ENCODE measurements at places on chromosomes 7 and 10.

GRCh38 chr10:2986391-2986801, 81.0 kb upstream of the PFKP start:
- DNase-seq: no peak

- DNase-seq: no peak
Measured at GRCh38 chr10:47305566-47305965, 5.6 kb downstream of the GDF10 start.

- DNase-seq: no peak
Measured at GRCh38 chr10:114623661-114624294, 34.3 kb downstream of the ABLIM1 start.

DNA sequence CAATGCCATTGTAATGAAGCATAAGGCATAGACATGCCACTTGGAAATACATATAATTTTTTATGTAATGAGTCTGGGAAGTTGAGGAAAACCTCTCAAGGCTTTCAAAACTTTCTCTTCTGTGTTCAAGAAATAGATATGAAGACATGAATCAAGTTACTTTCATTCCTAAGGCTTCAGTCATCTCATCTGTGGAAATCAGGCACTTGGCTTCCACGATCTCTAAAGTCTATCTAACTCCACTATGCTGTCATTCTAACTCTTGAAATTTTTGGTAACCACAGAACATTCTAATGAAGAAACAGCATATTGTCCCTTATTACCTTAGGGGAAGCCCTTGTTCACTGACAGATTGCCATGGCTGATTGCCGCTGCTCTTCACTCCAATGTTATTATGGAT, 242.6 kb downstream of the CNTNAP2 start:
- no peak for DNase-seq

DNA sequence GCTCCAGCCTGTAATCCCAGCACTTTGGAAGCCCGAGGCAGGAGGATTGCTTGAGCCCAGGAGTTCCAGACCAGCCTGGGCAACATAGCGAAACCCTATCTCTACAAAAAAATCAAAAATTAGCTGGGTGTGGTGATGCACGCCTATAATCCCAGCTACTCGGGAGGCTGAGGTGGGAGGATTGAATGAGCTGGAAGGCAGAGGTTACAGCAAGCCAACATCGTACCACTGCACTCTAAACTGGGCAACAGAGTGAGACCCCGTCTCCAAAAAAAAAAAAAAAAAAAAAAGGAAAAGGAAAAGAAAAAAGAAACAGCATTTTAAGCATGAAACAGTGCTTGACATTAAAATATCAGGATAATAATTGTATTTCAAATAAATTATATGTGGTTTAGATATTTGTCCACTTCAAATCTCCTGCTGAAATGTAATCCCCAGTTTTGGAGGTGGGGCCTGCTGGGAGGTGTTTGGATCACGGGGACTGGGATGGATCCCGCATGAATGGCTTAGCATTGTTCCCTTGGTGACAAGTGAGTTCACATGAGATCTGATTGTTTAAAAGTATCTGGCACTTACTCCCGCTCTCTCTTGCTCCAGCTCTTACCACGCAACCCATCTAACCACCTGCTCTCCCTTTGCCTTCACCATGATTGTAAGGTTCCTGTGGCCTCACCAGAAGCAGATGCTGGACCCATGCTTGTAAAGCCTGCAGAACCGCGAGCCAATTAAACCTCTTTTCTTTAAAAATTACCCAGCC, 103.4 kb downstream of the SRPK2 start:
- DNase-seq: no peak

DNA sequence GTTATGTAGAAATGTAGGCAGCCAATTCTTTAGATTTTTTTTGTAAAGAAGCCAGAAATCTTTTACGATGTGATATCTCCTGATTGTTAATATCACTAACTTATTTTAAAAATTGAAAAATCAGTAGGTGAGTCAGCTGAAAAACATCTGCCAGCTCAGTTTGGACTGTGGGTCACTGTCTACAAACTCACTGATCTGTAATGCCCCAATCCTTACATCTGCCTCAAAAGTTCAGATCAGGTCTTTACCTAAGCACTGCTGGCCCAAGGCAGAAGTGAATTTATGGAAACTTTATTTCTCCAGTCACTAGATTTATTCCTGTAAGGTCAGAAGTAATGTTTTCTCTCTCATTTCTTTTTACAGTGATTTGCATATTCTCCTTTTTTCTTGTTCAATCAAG, 31.0 kb upstream of the FAM13C start:
- no peak for DNase-seq

GRCh38 chr7:50781381-50782293, 1.1 kb downstream of the GRB10 start:
- no peak for DNase-seq

GRCh38 chr10:60955957-60956425, 12.0 kb upstream of the RHOBTB1 start:
- DNase-seq: no peak

Data from hematopoietic multipotent progenitor cell treated with erythropoietin and hydrocortisone succinate and interleukin-3 and kit ligand, for 15 days (in vitro differentiated cells).